Activated CD4-positive, alpha-beta T cell treated with anti-CD3 and anti-CD28 coated beads, Interleukin-2, amount 50 U/mL, for 1 hour (primary cell): ENCODE measurements at places on chromosomes 3 and 15.

DNA sequence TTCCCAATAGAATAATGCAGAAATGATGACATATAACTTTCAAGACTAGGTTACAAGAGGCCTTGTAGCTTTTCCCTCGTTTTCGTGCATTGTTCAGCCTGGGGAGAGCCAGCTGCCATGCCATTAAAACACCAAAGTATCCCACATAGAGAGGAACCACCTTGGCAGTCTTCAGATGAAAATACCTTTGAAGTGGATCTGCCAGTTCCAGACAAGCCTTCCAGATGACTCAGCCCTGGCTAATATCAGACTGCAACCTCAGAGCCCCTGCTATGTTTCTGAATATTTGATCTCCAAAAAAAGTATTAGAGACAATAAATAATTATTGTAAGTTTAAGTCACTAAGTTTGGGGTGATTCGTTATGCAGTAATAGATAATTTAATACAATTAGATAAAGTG lies 294.3 kb upstream of the GBE1 start:
- no peak for DNase-seq

DNA sequence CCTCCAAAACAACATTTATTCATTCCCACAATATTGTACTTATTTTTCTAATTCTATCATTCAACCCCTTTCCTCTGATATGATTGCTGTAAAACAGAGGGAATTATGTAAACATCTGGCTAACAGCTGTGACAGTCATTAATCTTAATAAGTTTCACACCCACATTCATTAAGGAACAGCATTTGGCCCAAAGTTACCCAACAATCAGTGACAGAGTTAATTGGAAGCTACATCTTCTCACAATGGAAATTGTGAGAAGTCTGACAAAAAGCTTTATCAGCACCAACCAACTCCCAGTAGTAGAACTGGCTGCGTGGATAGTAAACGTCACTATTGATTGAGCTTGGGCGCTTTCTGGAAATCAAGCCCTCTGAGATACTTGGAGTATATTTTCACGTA lies 165.8 kb upstream of the SLC24A5 start:
- DNase-seq = no peak

DNA sequence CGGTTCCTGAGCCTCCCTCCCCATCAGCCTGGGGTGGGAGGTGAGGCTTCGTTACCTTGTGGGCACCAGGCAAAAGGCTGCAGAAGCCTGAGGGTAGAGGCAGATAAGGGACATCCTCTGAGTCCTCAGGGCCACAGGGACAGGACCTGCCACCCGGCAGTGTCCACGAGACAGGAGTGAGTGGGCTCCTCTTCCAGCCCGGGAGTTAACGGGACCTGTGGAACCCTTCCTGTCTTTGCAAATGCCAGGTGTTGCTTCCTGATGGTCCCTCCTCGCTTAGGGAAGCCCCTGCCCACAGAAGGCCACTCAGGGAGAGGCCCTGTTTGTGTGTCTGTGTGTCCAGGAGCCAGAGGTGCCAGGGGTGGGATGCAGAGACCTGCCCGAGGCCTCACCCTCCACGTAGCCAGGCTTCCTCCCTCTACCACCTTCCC lies 111.1 kb upstream of the ALDH1A3 start:
- no peak for DNase-seq

- DNase-seq = no peak
Measured at GRCh38 chr3:131786386-131786785, 248.4 kb downstream of the CPNE4 start.

DNA sequence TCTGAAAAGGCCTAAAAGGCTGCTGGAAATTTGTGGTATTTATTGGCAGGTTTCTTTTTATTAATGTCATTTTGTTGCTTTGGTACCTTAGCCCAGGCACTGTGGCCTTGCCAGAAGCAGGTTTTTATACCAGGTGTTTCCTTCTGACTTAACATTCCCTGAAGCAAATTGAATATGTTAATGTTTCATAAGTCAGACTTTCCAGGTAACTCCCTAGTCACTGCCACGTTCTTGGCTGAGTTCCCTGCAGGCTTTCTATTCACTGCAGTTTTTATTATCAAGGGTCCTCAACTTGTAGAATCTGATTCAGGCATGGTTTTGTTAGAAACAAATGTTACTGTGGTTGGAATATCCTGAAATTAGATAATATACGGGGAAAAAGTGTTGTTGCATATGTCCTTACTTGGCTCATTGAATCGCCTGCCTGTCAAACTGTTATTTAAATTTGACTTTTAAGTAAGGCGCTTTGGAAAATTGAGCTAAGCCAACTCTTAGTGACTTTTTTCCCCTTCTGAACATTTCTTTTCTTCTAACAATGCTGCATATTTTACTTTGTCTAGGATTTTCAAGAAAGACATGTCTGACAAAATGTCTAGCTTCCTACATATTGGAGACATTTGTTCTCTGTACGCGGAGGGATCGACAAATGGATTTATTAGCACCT lies 22.9 kb downstream of the ITPR1 start:
- DNase-seq = no peak

GRCh38 chr3:18687286-18687685 lies 262.1 kb upstream of the SATB1 start:
- DNase-seq = no peak

DNA sequence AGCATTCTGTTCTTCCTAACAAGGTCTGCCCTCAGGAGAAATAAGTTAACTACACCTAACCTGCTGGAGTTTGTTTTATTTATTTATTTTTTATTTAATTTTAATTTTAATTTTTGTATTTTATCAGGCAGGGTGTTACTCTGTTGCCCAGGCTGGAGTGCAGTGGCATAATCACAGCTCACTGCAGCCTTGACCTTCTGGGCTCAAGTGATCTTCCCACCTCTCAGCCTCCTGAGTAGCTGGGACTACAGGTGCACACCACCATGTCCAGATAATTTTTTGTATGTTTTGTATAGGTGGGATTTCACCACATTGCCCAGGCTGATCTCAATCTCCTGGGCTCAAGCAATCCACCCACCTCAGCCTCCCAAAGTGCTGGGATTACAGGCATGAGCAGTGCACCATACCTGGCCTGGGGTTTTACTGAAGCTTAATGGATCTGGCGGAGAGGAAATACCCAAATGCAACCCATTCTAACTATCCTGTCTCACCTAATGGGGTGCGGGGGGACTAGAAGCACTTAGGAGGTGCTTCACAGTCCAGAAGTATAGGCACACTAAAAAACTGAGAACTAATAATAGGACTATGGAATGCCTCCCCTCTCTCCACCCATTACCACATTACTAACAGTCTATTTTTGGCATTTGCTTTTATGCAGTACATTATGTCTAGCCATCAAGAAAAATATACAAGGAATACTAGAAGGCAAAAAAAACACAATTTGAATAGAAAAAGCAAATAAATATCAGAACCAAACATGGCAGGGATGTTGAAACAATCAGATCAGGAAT lies 61.4 kb downstream of the TTBK2 start:
- DNase-seq = no peak

- no peak for DNase-seq
Measured at GRCh38 chr3:50123394-50124051, 31.6 kb upstream of the SEMA3F start.

DNA sequence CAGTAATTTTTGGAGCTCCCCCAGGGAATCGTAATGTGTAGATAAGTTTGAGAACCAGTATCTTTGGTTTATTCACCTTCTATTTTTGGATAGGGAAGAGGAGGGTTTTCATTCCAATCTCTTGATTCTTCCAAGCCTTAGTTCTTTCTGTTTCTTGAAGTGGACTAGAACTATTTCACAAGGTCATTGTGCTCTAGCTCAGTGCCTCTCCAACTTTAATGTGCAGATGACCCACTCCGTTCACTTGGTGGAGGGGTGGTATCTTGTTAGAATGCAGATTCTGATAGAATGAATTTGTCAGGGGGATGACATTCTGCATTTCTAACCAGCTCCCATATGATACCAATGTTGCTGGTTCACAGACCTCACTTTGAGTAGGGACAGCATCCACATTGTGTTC lies 35.5 kb downstream of the COLQ start:
- no peak for DNase-seq

- DNase-seq = no peak
Measured at GRCh38 chr3:52257911-52258310, 12.4 kb downstream of the PPM1M start.

GRCh38 chr3:9838856-9839255 lies 5.0 kb downstream of the RPUSD3 start:
- DNase-seq = no peak

GRCh38 chr3:102143536-102143935 lies 291.3 kb upstream of the ZPLD1 start:
- DNase-seq = no peak

GRCh38 chr3:134791992-134792391 lies 3.1 kb upstream of the EPHB1 start:
- DNase-seq = no peak

DNA sequence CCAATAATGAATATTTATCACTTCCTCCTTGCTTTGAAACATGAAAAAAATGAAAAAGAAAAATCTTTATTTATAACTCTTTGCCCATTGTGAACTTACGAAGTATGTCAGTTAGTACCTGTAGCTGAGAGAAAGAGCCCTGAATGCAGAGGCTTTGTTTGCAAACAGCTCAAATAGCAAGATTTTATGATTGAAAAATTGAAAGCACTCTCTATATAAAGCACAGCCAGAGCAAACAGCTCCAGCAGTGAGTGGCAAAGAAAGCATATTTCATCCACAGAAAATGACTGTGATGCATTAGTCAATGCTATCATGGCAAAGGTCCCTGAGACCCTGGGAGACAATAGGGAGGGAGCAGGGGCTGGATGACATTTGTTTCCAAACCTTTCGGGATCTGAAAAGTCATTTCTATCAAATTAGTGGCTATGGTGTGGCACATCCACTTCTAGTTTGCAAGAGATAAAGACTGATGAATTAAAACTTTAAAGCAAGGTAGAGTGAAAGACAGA lies 576.1 kb downstream of the OTOL1 start:
- DNase-seq = no peak

DNA sequence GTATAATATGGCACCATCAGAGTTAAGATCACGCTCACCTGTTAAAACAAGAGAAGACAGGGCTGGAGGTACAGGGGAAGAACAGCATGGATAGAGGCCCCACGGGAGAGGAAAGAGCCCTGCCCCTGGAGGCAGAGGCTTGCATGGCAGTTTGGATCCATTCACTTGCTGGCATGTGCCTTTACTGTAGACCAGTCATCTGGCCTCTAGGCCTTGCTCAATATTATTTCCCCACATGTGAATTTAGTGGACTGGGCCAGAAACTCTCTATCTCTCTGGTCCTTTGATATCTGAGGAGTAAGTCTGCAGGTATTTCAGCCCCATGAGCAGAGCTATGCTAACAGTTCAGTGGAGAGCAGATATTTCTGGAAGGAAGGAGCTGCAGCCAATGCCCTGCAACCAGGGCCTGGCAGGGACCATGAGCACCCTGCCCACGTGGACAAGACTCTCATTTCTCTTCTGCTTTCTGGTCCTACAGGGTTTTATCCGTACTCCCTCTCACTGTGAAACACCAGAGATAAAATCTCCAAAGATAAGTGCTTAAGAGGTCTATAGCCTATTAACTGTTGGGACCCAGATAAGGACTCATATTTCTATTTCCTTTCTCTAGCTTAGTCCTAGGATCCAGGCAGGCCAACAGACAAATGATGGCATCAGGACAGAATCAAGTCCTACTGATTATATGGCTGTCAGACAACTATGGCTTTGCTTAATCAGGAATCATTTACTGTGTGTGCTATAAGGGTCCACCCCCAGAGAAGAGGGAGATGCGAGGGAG lies 65.0 kb downstream of the CLDN11 start:
- no peak for DNase-seq
